ENCODE measurements at places on chromosomes 5 and 9.

- DNase-seq, result no peak
These were observed 12.8 kb upstream of the PRSS3 start for GRCh38 chr9:33782395-33783152.

GRCh38 chr9:89144238-89144637, 34.4 kb downstream of the SHC3 start:
- no peak for DNase-seq

DNA sequence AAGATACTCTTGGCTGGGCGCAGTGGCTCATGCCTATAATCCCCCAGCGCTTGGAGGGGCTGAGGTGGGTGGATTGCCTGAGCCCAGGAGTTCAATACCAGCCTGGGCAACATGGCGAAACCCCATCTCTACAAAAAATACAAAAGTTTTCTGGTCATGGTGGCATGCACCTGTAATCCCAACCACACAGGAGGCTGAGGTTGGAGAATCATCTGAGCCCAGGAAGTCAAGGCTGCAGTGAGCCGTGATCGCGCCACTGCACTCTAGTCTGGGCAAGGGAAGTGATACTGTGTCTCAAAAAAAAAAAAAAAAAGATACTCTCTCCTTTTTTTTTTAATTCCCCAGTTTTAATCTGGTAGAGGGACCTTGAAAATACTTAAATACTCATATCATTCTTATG, 15.0 kb downstream of the ANKRD33B start:
- DNase-seq, result no peak

GRCh38 chr9:93456504-93456903, 3.1 kb upstream of the FAM120AOS start:
- no peak for DNase-seq

DNA sequence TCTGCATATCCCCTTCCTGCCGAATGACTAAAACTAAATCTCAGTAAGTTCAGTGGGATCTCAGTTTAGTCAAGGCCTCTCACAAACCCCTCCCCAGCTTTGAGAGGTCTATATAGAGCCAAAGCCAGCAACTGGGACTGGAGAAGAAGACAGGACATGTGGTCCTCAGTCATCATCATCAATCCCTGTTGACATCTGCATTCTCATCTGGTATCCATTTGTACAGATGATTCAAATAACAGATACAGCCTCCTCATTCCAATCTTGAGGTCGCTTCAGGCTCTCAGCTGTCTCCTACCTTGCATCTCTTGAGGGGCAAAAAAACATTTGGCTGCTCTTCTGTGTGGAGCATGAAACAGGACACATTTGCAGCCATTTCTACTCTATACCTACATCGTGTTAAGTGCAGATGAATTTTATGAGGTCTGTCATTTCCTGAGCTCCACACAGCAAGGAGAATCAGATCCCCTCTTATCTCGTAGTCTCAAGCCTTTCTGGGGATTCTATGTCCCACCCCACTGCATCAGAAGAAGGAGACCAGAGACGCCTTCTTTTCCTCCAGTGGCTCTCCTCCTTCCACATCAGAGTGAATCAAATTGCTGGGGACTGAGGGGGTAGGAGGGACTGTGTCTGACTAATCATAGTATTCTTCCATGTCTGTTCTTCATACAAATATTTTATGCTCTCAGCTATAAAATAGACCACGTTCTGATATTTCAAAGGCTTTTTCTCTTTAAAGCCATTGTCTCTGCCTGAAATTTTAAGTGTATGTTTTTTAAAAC, 4.7 kb upstream of the RECK start:
- DNase-seq, result no peak

DNA sequence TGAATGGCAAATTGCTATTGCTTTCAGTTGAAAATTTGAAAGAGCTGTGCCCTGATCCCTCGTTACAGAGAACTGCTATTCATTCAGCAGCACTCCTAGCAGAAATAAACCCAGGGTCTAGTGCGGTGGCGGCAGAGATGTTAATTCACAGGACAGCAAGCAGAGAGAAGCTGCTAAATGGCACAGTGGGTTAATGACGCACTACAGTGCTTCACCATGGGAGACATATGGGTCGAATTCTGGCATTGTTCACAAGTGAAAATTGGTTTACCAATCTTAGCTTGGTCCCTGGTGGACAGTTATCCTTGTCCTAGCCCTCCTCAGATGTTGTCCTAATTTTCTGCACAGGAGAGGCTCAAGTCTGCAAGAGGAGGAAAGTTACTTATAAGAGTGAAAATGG, 807.4 kb downstream of the TLE1 start:
- DNase-seq, result no peak

GRCh38 chr9:71602652-71603051, 165.7 kb downstream of the CEMIP2 start:
- DNase-seq, result no peak

- no peak for DNase-seq
These were observed 360.6 kb upstream of the PRR16 start for GRCh38 chr5:120103495-120103894.

- no peak for DNase-seq
These were observed 8.7 kb upstream of the ERAP1 start for GRCh38 chr5:96816411-96816939.

DNA sequence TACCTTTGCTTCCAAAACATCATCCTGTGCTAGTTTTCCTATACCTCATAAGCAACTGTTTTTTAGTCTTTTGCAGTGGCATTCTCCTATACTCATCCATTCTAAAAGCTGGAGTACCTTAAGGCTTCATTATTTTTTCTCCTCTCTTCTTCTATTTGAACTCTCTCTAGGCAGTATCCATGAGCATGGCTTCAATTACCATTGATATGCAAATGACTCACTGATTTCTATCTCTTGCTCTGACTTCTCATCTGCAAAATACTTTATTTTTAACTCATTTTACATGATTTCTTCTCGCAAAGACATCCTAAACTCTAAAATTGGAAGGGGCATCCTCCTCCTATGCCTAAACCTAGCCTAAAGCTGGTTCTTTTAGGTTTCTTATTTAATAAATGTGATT, 365.1 kb upstream of the NUDT12 start:
- no peak for DNase-seq

- no peak for DNase-seq
These were observed 79.9 kb upstream of the FBXW11 start for GRCh38 chr5:172086194-172086975.

DNA sequence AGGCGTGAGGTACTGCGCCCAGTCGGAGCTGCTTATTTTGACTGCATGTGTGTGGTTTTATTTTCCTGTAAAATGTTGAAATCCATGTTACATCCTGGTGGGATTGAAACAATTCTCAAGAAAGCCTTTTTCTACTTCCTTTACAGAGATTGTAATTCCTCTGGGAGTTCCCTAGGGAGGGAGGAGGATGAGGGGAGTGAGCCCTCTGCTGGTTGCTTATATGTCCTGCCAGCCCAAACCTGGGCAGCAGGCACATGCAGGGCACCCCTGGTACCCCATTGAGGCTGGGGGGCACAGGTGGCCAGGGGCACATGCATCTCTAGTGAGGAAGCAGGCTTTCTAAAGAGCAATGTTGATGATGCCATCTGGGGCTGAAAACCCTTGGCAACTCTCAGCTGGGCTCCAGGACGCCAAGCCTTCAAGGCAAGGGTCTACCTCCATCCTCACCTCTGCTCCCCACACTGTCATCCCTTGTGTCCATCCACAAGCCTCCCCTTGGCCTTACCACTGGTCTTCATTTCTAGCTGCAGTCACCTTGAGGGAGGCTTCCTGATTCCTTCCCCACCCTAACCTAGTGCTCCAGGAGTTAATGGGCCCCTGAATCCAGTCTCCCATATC, 84.7 kb upstream of the TNFSF8 start:
- no peak for DNase-seq

DNA sequence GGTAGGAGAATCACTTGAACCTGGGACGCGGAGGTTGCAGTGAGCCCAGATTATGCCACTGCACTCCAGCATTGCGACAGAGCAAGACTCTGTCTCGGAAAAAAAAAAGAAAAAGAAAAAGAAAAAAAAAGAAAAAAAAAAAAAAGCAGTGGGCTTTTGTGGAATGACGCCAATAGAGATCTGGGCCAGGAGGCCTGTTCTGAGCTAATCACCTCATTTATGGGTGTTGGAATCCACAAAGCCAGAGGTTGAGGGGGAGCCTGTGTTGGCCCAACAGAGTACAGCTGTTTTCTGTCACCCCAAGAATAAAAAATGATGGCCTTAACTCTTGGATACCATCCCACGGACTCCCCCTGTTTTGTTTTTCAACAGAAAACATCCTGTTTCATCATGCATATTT, 18.5 kb downstream of the OSTF1 start:
- DNase-seq, result no peak

- peak; percentile 26 for DNase-seq
These were observed 232.8 kb downstream of the PDE4D start for GRCh38 chr5:59660737-59661136.

DNA sequence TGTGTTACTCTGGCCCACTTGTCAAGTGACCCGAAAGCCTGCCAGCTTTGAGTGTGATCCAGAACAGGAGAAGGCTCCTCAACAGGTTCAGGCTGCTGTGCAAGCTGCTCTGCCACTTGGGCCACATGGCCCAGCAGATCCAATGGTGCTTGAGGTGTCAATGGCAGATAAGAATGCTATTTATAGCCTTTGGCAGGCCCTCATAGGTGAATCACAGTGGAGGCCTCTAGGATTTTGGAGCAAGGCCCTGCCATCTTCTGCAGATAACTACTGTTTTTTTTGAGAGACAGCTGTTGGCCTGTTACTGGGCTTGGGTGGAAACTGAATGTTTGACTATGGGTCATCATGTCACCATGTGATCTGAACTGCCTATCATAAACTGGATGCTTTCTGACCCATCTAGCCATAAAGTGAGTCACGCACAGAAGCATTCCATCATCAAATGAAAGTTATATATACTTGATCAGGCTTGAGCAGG, 180.8 kb downstream of the CARTPT start:
- DNase-seq, result no peak

DNA sequence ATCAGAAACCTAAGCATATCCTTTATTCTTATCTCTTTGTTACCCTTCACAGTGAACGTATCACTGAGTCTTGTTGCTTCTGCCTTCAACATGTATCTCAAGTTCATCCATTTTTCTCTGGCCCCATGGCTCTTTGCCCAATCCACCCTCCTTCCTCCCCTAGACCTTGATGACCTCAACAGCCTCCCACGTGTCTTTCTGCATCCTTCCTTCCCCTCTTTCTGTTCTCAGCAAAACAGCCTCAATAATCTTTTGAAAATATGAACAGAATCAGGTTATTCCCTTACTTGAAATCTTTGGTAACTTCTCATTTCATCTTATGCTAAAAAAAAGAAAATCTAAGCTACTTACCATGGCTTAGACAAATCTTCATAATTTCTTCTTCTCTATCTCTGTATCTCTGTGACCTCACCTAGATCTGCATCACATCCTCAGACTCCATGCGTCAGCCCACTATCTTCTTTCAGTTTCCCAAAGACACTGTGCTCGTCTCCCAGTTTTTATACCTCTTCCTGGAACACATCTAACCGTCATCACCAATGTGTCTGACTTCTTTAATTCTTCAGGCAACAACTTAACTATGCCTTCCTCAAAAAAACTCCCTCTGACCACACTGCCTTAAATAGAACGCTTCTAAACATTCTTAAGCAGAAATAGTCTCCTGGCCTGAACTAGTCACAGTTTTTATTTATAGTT, 208.0 kb downstream of the PARP8 start:
- no peak for DNase-seq

DNA sequence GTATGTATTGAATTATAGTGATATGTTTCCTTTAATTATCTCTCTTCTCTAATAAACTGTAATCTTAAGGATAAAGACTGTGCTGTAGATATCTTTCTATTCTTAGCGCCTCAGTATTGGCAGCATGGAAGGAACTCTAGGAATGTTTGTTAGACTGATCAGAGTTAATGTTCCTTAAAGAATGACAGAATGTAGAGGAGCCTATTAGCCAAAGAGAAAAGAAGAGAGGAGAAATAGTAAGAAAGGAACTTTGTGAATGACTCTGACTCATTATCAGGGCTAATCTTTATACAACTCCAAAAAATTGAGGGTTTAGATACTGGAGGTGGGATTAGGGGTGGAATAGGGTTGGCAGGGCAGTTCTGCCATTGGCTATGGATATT, 59.0 kb upstream of the NUDT12 start:
- DNase-seq, result no peak

- DNase-seq, result no peak
These were observed 277.6 kb downstream of the SEMA5A start for GRCh38 chr5:9268226-9268625.

- DNase-seq, result no peak
These were observed 77.3 kb downstream of the FNIP1 start for GRCh38 chr5:131719564-131719963.

GRCh38 chr9:89810431-89810830, 205.6 kb downstream of the GADD45G start:
- no peak for DNase-seq

GRCh38 chr5:74326571-74327338, 313.8 kb downstream of the ENC1 start:
- DNase-seq, result peak; percentile 43

DNA sequence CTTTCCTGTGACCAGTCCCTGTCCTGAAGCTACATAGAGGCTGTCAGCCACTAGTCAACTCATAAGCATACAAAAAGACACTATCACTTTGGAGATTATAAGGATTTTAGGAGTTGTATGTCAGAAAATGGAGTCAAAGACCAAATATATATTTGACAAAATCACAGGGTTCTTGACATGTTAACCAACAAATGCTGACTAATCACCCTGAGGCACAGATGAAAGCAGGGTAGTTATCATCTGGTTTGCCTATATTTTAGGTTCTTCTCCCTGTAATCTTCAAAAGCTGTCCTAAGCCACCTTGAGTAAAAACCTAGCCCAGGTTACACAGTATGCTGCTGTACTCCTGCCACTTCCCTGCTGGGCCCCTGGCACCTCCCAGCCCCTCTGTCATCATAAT, 64.7 kb upstream of the ERCC6L2 start:
- DNase-seq, result no peak

GRCh38 chr5:9641806-9642355, 11.7 kb upstream of the TAS2R1 start:
- DNase-seq, result no peak

DNA sequence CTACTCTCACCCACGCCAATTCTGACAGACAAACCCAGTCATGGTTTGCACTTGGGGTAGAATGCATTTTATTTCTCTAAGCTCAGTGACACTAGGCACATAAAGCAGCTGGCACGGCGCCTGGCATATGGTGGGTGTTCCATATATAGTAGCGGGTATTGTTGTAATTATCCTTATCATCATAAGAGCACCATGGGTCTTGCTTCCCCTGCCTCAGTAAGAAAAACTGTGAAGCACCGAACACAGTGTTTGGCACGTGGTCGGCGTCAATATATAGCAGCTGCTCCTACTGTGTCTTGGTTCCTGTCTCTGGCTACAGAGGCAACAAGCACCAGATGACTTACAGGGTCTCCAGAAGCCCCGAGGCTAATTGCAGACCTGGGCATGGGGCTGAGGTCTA, 194.1 kb upstream of the PANK3 start:
- no peak for DNase-seq

DNA sequence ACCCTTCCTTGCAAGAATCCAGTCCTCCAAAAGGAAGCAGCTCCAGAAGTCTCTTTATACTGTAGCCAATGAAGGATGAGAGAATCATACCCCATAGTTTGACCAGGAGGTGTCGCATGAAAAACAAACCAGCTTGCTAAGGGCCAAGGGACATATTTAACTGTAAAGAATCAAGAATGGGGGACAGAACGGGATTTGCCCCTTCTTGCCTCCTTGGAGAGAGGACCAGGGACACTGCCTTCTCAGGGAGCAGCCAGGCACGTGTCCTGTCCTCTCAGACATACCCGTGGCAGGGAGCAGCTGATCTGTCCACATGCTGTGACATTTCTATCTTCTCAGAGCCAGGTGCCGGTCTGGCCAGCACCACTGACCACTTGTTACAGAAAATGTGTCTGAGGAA, 11.7 kb downstream of the PRUNE2 start:
- no peak for DNase-seq

- DNase-seq, result no peak
These were observed 10.3 kb downstream of the HK3 start for GRCh38 chr5:176888865-176889165.

- no peak for DNase-seq
These were observed 36.4 kb downstream of the C6 start for GRCh38 chr5:41176952-41177351.

Measured in GM13977 (cell line).